ENCODE measurements at places on chromosomes 6 and 20.

- no peak for DNase-seq
These were observed 71.5 kb upstream of the B3GAT2 start for GRCh38 chr6:71028236-71028876.

DNA sequence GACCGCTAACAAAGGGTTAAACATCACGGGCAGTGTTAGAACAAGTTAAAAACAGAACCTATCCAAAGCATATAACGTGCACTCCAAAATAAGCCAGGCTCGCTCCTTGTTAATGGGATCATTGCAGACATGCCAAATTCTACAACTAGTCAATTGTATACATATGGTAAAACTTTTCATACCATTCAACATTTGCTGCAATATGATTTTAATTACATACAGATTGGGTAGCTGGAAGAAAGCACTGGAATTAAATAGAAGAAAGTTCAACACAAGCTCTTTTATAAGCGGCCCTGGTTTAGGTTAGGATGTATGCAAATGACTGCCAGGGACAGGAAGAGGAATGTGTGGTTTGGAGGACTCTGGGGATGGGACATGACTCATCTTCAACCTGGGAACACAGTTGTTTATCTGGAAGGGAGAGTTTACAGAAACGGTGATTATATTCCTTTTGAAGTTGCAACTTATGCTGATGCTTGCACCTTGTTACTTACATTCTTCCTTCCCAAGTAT is 62.5 kb upstream of the TIAM2 start:
- no peak for DNase-seq

DNA sequence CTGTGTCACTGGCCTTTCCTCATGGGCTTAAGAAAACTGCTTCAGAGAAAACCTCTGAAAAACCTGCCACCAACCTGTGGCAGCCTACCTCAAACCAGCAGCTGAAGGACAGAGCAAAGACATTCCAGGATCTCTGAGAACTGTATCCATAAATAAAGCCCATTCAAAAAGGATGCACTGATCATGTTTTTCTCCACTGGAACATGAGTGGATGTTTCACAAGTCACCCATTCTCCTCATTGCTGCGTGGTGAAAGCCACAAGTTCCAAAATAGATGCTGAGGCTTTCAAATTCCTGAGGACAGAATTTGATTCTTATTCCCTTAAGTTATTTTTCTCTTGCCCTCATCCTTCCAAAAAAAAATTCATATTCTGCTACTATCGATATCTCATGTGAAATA is 280.6 kb downstream of the KHDC1L start:
- DNase-seq, result no peak

- DNase-seq, result peak; percentile 10
These were observed 89.8 kb upstream of the PAX1 start for GRCh38 chr20:21615617-21616080.

- DNase-seq, result no peak
These were observed 223.3 kb downstream of the BMP7 start for GRCh38 chr20:57043091-57043490.

GRCh38 chr6:29925727-29926412 is 16.5 kb upstream of the HLA-A start:
- no peak for DNase-seq

Data from T-helper 2 cell treated with Interferon-gamma antibody and Interleukin-4, amounts not matched to agents 5 μg/mL and 100 μg/mL, for 36 hours (primary cell).